ENCODE measurements at places on chromosomes 2 and 18.

- no peak overlapping the region for H3K4me3 ChIP-seq
- no peaks in the 10 kb centered on the region for H3K36me3 ChIP-seq
- H3K27me3 ChIP-seq = no peaks in the 10 kb centered on the region
- no peak overlapping the region for H3K27ac ChIP-seq
Observed at GRCh38 chr2:234593636-234594035, 96.8 kb upstream of the ARL4C start.

DNA sequence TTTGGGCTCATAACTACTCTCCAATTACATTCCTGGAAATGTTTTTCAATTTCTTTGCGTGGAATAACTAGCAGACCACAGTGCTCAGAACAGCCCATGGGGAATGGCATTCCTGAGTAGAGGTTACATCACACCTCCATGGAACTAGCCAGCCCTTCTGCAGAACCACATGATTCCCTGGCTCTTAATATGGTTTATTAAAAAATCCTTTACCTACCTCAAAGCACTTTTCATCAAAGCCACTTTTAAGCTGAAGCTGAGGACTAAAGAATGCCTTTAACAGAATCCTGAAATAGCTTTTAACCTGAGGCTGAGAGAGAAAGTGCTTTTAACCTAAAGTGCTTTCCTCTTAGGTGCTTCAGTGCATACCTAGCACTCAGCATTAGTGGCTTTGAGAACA lies 376.3 kb downstream of the ARHGAP15 start:
- no peaks in the 10 kb centered on the region for H3K4me1 ChIP-seq
- no peak for DNase-seq
- no peaks in the 10 kb centered on the region for H3K36me3 ChIP-seq
- H3K4me3 ChIP-seq = no peak overlapping the region

DNA sequence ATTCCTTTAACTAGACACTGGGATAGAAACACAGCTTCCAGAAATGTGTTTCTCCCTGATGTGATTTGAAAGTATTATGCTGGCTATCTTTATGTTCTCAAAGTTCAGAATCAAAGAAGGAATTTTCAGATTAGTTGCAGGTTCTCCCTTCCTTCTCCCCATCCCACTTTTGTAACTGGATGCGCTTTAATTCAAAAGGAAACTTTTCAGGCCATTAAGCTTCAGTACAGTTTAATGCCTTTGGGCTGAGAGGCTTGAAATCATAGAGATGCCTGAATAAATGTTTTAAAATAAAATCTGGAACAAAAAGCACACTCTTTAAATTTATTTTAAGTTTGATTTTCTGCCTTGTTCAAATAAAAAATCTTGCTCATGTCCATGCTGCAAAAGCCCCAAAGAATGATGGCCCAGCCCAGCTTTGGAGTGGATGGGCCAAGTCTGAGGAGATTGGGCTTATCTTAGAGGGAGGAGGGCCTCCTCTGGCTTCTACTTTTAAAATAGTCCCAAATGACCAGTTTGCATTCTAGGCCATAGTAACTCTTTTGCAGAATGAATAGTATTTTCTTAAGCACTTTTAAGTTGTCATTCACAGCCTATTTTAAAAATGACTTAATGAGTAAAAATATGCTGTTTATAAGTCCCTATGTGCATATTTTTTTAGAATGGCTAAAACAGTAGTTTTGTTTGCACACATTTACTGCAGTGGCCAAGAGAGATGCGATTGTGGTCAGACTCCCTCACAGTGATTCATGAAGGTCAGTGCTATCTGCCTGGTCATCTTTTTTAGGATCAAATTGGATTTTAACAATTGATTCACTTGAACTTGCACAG lies 129.2 kb downstream of the MTX2 start:
- H3K4me3 ChIP-seq = no peak overlapping the region
- no peaks in the 10 kb centered on the region for H3K4me1 ChIP-seq
- H3K27ac ChIP-seq = no peak overlapping the region
- H3K27me3 ChIP-seq = no peaks in the 10 kb centered on the region
- no peaks in the 10 kb centered on the region for H3K36me3 ChIP-seq
- DNase-seq = no peak

- no peak overlapping the region for H3K4me3 ChIP-seq
- no peak overlapping the region for H3K27ac ChIP-seq
- H3K27me3 ChIP-seq = no peaks in the 10 kb centered on the region
- no peak for DNase-seq
- no peaks in the 10 kb centered on the region for H3K4me1 ChIP-seq
Observed at GRCh38 chr18:55981712-55982475, 393.9 kb upstream of the TCF4 start.

- H3K27ac ChIP-seq = peak overlapping the region; percentile 20
- DNase-seq = no peak
- no peak overlapping the region for H3K4me3 ChIP-seq
Observed at GRCh38 chr2:233081232-233081730, 21.1 kb downstream of the INPP5D start.

- no peak overlapping the region for H3K4me3 ChIP-seq
- no peak for DNase-seq
- no peaks in the 10 kb centered on the region for H3K36me3 ChIP-seq
Observed at GRCh38 chr2:206217166-206217565, 57.3 kb upstream of the ZDBF2 start.

- no peak overlapping the region for H3K4me3 ChIP-seq
- H3K27ac ChIP-seq = no peak overlapping the region
- no peak for DNase-seq
- H3K27me3 ChIP-seq = no peaks in the 10 kb centered on the region
Observed at GRCh38 chr2:118168615-118169014, 80.3 kb downstream of the INSIG2 start.

DNA sequence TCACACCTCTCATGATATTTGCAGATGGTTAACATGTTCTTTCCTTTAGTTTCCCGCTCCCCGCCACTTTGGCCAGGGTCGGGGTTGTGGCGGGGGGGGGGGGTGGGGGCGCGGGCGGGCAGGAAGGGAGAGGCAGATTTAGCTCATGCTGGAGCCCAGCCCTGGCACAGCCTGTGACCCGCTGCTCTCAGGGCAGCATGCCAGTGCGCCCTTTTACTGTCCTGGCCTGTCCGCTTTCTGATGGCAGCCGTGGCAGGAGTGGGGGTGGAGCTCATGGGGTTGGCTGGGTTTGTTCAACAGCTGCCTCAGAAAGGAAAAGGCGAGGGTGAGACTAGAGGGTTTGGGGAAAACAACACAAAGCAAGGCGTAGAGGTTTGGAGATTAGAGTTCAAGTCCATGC lies 56.1 kb downstream of the TNP1 start:
- no peak for DNase-seq
- no peak overlapping the region for H3K4me3 ChIP-seq
- no peak overlapping the region for H3K27ac ChIP-seq
- H3K4me1 ChIP-seq = peaks cover 23% of the 10 kb centered on the region
- H3K36me3 ChIP-seq = no peaks in the 10 kb centered on the region

DNA sequence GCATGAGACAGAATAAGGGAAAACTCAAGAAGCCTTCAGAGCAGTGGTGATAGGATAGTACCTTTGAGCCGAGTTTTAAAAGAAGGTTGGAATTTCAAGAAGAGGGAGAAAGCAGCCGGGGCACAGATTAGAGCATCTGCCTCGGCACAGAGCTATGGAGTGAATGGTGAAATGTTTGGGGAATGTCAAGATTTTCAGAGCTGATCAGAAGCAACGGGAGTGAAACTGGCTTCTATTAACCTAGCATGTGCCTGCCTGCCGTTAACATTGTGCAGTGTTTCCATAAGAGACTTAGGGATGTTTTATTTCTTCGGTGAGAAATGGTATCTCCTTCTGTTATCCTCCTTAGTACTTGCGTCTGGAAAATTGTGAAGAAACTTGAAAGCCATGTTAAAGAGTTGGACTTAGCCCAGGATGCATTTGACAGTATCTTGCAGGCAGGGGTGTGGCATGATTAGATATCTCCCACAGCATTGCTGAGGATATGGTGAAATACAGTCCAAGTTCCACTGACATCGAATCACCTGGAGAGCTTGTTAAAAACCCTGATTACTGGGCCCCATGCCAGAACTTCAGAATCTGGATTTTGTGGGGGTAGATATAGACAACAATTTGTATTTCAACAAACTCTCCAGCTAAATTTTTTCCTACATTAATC lies 96.8 kb upstream of the PPP1CB start:
- H3K27ac ChIP-seq = no peak overlapping the region
- no peaks in the 10 kb centered on the region for H3K36me3 ChIP-seq
- H3K4me3 ChIP-seq = no peak overlapping the region
- DNase-seq = no peak
- no peaks in the 10 kb centered on the region for H3K27me3 ChIP-seq

DNA sequence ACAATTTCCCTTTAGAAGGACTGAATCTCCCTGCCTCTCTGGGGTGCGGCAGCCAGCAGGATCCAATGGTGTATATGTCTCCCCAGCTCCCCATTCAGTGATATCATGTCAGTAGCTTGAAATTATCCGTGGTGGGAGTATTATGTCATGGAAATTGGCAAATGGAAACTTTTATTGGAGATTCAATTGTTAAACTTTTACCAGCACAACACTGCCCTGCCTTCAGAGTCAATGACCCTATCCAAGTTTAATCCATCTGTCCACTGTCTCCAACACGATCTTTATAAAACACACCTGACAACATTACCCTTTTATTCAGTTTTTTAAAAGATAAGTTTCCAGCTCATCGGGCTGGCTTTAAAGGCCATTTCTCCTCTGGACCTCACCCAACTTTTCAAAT lies 5.0 kb upstream of the IL1RN start:
- H3K27ac ChIP-seq = no peak overlapping the region
- H3K4me1 ChIP-seq = peaks cover 2% of the 10 kb centered on the region
- DNase-seq = no peak
- no peak overlapping the region for H3K4me3 ChIP-seq
- H3K36me3 ChIP-seq = no peaks in the 10 kb centered on the region
- no peaks in the 10 kb centered on the region for H3K27me3 ChIP-seq

- H3K4me1 ChIP-seq = peaks cover 8% of the 10 kb centered on the region
- no peaks in the 10 kb centered on the region for H3K27me3 ChIP-seq
- no peak overlapping the region for H3K4me3 ChIP-seq
- no peak for DNase-seq
- H3K27ac ChIP-seq = no peak overlapping the region
Observed at GRCh38 chr2:157890969-157891642, 15.0 kb upstream of the ACVR1 start.

DNA sequence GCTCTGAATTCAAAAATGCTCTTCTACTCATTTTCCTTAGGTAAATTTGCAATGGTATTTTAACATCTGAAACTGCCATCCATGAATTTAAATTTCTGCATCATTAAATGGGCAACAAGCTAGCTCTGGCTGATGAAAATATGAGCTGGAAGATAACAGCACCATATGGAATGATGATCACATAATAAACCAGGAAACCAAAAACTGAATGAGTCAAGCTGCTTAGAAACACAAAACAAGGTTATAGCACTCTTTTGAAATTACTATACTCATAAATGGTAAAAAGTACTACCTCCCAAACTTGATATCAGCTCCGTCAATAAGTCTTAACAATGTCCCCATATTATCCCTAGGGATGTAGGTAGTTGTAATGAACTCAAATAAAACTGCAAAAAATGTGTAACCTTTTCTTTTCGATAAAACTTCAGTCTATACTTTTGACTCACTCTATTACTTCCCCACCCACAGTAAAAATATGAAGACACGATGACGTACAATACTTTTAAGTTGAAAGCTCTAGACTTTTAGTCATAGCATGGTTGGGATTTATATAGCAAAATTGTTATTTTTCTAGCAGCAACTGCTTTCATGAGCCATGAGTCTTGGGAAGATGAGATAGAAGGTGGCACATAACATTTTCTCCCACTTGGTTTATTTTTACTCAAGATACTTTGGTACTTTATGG lies 396.7 kb downstream of the CDH2 start:
- no peak overlapping the region for H3K4me3 ChIP-seq
- H3K27me3 ChIP-seq = no peaks in the 10 kb centered on the region
- H3K27ac ChIP-seq = no peak overlapping the region
- no peak for DNase-seq
- no peaks in the 10 kb centered on the region for H3K4me1 ChIP-seq

- H3K27ac ChIP-seq = no peak overlapping the region
- no peak for DNase-seq
- no peak overlapping the region for H3K4me3 ChIP-seq
- H3K27me3 ChIP-seq = no peaks in the 10 kb centered on the region
- H3K36me3 ChIP-seq = no peaks in the 10 kb centered on the region
- H3K4me1 ChIP-seq = no peaks in the 10 kb centered on the region
Observed at GRCh38 chr2:240308111-240308651, 127.3 kb upstream of the GPC1 start.

- no peaks in the 10 kb centered on the region for H3K27me3 ChIP-seq
- no peaks in the 10 kb centered on the region for H3K36me3 ChIP-seq
Observed at GRCh38 chr2:231597014-231597611, 4.4 kb downstream of the TEX44 start.

- no peaks in the 10 kb centered on the region for H3K4me1 ChIP-seq
- H3K27ac ChIP-seq = no peak overlapping the region
- no peaks in the 10 kb centered on the region for H3K36me3 ChIP-seq
- DNase-seq = no peak
Observed at GRCh38 chr2:138121666-138122661, 157.7 kb downstream of the HNMT start.

DNA sequence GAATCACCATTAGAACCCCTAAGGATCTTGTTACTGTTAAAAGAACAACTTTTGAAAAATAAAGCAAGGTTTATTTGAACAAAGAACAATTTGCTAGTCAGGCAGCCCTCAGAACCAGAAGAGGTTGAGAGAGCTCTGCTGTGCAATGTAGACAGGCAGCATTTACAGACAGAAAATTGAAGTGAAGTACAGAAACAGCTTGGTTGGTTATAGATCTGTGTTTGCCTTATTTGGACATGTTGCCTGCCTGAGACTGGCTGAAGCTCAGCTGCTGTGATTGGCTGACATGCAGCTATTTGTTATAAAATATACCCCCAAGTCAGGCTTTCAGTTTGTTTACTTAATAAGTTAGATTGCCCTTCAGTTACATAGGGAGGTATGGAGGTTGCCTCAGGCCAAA lies 12.5 kb downstream of the MSTN start:
- H3K27me3 ChIP-seq = no peaks in the 10 kb centered on the region
- DNase-seq = no peak
- H3K4me1 ChIP-seq = no peaks in the 10 kb centered on the region
- H3K4me3 ChIP-seq = no peak overlapping the region

GRCh38 chr2:173929441-173929840 lies 35.7 kb downstream of the SP3 start:
- H3K27me3 ChIP-seq = no peaks in the 10 kb centered on the region
- no peak overlapping the region for H3K27ac ChIP-seq
- DNase-seq = no peak
- peaks cover 33% of the 10 kb centered on the region for H3K4me1 ChIP-seq

- peak; percentile 37 for DNase-seq
- H3K36me3 ChIP-seq = no peaks in the 10 kb centered on the region
- H3K27me3 ChIP-seq = no peaks in the 10 kb centered on the region
- H3K4me3 ChIP-seq = no peak overlapping the region
Observed at GRCh38 chr2:70697603-70698383, 70.2 kb downstream of the ADD2 start.

All from vagina (tissue), 2 donors.